ENCODE measurements at places on chromosomes 16 and 17.

GRCh38 chr16:55701442-55702319 is 45.9 kb downstream of the SLC6A2 start:
- DNase-seq: no peak

DNA sequence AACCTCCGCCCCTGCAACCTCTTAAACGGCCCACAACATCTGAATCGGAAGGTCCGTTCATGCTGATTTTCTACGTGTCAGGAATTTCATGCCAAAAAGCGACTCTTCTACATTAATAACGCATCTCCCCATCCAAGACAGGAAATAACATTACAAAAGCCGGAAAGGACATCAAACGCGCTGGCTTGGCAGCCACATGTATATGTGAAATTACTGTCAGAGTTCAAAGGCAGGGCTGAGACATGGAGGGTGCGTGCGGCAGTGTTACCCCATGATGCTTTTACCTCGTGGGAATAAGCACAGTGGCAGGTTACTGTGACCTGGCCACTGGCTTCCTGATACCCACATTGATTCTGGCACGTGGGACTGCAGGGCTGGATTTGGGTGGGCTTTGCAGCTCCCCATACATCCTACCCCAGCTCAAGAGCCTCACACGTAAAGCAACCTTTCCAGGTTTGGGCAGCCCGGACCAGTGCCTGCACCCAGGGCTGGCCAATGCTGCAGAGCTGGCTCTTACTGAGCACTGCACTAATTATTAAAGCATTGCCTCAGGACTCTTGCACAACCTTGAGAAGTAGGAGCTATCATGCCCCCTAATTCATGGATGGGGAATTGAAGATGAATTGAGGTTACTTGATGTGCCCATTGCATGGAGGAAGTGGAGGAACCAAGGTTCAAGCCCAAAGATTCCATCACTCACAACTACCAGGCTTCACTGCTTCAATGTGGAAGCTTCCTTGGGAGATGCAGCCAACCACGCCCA is 120.6 kb upstream of the FOXF1 start:
- DNase-seq: no peak

DNA sequence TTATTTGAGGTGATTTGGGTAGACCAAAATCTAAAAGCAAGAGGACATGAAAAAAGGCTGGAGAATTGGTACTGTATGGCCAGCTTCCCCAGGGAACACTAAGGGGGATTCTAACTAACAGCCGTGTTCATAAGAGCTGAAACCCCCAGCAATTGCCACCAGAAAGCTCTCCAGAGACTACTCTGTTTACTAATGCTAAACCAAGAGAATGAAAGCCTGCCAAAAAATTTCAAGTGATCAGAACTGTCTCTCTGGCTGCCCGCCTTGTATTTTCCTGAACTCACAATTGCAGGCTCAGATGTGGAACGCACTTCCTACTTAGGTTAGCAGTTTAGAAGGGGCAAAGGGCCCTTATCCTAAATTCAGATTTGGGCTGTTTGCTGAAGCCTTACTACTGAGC is 24.1 kb downstream of the MYH10 start:
- no peak for DNase-seq

- DNase-seq: no peak
Observed at GRCh38 chr17:64739316-64740058, 77.4 kb upstream of the SMURF2 start.

GRCh38 chr17:33980193-33980592 is 274.9 kb upstream of the CCL2 start:
- DNase-seq: no peak
